ENCODE measurements at places on chromosomes 11 and 22.

DNA sequence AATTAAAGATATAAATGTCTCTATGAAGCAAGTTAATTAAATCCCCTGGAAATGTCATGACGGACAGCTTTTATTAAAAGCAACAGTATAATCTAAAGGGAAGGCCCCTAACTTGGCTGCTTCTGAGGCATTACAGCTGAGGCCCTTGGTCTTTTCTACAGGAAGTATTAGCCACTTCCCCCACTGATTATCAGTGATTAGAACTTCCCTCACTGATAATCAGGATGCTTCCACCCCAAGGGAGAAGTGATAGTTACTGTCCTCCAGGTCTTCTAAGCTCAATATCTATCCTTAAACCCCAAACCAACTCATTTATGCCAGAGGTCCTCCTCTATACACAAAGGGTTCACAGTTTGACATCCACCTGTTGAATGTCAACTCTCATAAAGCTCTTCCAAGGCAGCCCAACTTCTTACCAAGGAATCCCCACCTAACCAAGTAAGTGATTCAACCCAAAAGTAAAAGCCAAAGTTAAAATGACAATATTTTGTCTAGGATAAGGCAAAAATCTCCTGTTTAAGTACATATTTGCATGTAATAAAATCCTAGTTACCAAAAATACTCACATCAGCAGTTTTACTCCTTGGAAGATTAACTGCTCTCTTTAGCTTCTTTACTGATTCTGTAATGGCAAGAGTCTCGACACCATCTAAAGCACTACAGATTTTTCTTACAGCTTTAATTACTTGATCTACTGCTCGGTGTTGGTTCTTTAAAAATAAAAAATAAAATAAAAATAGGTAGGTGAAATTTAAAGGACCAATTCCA lies 58.6 kb upstream of the RPS13 start:
- DNase-seq = no peak

DNA sequence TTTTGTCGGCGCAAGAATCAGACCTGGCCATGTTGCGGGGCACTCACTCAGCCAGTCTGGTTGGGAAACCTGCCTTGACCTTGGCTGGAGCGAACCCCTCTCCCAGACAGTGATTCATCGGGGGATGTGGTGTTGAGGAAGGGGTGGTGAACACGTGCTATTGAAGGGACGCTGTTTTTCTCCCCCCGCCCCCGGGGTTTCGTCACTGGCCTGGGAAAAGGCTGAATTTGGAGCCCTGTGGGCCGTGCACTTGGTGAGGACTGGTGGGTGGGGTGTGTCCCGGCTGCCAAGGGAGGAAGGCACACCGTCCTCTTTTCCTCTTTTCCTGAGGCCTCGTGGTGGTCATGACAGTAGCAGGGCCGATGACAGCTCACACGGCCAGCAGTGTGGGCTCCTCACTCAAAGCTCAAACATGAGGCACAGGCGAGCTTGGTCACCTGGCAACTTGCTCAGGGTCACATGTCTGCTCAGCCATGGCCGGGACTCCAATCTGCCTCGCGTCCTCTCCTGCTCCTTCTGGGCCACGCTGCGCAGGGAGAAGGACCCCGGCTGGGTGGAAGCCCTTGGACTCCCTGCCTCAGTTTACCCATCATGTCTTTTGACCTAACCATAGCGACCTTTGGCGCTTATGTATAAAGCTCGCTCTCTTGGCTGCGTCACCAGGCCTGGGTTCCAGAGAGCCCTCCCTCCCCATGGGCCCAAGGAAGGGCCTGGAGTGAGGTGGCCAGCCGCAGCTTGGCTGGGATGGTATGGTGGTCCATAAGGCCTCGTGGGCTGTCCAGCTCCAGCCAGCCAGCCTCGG lies 49.4 kb downstream of the SMIM38 start:
- no peak for DNase-seq

- DNase-seq = no peak
Measured at GRCh38 chr11:2590965-2591754, 108.6 kb downstream of the KCNQ1OT1 start.

- no peak for DNase-seq
Measured at GRCh38 chr22:25318081-25318823, 98.8 kb downstream of the CRYBB2 start.

GRCh38 chr22:31343235-31344191 lies 2.6 kb downstream of the PATZ1 start:
- no peak for DNase-seq

DNA sequence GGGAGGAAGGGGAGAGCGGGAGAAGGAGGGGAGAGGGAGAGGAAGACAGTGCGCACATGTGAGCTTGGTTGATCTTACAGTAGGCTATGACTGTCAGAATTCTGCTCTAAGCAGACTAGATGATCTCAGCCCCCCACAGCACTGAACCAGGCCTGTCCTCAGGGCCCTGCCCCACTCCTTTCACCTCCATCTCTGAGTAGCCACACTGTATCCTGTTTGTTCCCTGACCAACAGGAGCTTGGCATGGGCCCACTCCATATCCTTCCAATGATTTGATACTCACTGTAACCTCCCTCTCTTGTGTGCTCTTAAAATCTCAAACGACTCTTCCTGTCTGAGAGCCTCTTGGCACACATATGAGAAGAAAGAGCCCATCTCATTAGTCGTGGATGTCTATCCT lies 86.1 kb upstream of the PARVA start:
- DNase-seq = no peak

- DNase-seq = no peak
Measured at GRCh38 chr11:79412761-79413160, 28.1 kb downstream of the TENM4 start.

DNA sequence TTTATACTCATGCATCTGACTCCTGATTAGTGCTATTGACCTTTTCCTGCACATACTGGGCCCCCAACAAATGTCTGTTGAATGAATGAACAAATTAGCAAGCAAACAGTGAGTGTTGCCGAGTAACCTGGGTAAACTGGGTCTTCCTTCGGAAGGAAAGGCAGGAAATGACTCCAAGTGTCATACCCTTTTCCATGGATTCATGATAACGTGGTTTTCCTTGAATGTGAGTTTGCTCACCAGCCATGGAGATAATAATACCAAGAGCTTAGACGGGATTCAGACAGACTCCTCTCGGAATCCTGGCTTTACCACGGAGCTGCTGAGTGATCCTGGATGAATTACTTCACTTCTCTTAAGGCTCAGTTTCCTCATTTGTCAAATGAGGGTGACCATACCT lies 16.7 kb downstream of the TECTA start:
- no peak for DNase-seq

- DNase-seq = no peak
Measured at GRCh38 chr22:30282616-30283046, 6.7 kb downstream of the CASTOR1 start.

GRCh38 chr22:37610480-37611129 lies 2.0 kb downstream of the GGA1 start:
- no peak for DNase-seq

DNA sequence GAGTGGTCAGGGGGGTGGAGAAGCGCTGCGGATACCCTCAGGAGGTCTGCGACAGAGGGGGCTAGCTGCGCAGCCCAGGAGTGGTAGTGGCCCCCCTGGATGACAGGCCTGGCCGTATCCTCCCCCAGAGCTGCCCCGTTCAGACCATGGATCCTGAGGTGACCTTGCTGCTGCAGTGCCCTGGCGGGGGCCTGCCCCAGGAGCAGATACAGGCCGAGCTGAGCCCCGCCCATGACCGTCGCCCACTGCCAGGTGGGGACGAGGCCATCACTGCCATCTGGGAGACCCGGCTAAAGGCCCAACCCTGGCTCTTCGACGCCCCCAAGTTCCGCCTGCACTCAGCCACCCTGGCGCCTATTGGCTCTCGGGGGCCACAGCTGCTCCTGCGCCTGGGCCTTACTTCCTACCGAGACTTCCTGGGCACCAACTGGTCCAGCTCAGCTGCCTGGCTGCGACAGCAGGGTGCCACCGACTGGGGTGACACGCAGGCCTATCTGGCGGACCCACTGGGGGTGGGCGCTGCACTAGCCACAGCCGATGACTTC lies 505 bp downstream of the NUDT22 start:
- no peak for DNase-seq

- no peak for DNase-seq
Measured at GRCh38 chr11:78420796-78421209, 3.2 kb upstream of the GAB2 start.

DNA sequence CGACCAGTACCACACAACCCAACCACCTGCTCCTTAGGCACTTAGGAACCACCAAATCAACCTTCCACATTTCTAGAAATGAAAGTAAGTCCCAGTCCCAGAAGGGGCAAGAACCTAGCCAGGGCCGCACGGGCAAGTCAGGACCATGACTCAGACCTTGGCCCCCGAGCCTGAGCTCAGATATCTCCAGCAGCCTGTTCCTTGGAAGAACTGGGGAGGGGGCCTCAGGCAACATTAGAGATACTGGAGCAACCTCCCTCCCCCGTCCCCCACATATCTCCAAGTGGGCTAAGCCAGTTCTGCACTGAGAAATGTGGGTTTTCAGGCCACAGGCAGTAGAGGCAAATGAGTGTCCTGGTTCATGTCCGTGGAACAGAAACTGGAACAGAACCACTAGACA lies 7.7 kb downstream of the ARAP1 start:
- DNase-seq = no peak

DNA sequence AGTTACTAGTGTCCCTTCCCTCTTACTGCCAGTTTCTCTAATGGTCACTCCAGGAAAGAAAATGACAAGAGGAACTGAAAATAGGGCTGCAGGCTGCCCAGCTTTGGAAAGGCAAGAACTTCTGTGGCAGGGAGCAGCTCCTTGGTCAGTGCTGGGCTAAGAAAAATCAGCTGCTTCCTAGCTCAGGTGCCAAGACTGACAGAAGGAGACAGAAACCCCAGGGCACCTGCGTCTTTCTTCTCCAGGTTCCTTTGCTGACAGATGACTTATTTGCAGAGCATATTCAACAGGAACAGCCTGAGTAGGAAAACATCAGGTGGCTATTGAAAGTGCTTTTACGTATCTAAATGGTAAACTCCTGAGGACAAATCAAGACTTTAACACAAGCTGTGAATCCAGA lies 25.4 kb downstream of the MAML2 start:
- no peak for DNase-seq

DNA sequence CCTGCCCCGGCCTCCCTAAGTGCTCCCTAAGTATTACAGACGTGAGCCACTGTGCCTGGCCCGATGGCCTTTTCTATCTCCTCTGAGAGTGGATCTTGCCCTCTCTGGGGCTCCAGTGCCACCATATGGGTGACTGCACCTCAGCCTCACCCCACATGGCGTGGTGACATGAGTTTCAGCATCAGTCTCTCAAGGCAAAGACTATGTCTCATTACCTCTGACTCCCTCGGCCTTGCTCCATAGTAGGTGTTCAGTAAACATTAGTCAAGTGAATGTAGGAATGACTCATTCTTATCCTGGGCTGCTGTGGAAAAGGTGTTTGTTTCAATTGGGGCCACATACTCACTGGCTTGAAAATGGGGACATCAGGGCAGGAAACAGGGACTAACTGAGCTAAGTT lies 168.8 kb downstream of the GRIK4 start:
- DNase-seq = no peak

DNA sequence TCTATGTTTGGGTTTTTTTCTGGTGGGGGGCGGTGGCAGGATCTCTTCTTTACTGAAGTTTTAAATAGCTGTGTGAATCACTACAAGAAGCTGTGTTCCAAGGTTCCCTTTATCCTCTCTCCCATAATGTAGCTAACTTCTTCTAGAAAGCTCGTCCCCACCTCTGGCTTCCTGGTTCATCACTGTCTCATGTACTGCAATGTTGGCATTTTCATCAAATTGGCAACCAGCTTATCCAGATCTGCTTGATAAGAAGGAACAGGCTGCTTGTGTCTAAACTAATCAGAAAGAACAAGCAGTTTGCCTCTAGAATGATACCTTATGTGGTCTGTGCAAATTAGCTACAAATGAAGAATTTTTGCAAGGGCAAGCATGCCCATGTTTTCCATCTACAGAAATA lies 130.8 kb downstream of the WT1 start:
- no peak for DNase-seq
